ENCODE measurements at places on chromosomes 12 and 14. TPM values are rescaled to one million over a fixed set of nuclear protein-coding genes. Genes with fewer than 3 reads are reported as not detected.
A peak's percentile ranks its signal among the peaks of the same experiment; 100 is the strongest.

Gene POTEM
- total RNA-seq = not detected

GRCh38 chr12:123489580-123489979 is 31.6 kb downstream of the SNRNP35 start:
- DNase-seq = no peak

GRCh38 chr12:91577586-91578539 is 395.2 kb upstream of the DCN start:
- peak; percentile 21 for DNase-seq

- no peak for DNase-seq
These were observed 212.0 kb downstream of the PTPRO start for GRCh38 chr12:15534322-15534721.

DNA sequence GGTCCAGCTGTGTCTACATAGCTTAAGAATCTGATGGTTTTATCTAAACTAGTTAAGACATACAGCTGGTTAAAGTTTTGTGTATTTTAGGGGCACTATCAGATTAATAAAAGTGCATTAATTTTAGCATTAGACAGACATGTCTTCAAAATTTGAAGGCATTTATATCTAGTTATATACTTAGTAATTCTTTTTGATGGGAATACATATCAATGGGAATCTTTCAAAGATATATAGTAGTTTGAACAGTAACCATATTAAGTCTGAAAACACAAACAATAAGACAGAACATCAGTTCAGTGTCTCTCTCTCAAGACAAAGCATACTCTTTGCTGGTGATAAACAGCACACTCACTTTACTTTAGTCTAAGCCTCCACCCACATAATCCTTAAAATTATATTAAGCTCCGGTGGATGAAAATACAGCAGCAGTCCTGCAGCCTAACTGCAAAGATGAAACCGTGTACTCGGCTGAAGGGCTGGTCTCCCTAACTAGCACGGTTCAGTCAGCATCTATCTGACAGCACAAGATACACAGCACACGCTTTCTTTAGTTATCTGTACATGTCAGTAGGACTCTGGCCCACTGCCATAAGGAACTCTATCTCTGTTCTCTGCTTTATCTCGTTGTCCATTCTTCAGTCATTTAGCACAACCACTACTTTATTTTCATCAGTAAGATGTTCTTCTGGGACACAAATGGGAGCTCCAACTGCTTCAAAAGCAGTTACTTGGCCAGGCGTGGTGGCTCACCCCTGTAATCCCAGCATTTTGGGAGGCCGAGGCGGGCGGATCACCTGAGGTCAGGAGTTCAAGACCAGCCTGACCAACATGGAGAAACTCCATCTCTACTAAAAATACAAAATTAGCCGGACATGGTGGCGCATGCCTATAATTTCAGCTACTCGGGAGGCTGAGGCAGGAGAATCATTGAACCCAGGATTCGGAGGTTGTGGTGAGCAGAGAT is 80.5 kb downstream of the MED13L start:
- DNase-seq = no peak
